ENCODE measurements at places on chromosomes 4 and X.

GRCh38 chr4:164761241-164761640 is 7.3 kb downstream of the SMIM31 start:
- no peak for DNase-seq

DNA sequence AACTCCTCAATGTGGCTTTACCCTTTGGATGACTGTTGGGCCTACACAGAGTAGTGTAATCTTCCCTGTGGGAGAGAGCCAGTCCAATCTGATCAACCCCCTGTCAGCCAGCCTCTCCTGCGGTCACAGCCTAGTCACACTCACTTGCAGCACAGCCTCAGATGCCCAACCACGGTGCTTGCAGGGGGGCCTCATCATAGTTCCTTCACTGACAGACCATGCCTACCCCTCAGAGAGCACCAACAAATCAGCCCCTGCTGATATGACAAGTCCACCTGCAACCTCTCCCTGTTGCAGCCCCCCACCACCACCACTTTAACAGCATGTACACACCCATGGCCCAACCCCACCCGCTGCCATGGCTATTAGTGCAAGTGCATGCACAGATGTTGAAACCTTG is 146.8 kb downstream of the HMGN5 start:
- no peak for DNase-seq

DNA sequence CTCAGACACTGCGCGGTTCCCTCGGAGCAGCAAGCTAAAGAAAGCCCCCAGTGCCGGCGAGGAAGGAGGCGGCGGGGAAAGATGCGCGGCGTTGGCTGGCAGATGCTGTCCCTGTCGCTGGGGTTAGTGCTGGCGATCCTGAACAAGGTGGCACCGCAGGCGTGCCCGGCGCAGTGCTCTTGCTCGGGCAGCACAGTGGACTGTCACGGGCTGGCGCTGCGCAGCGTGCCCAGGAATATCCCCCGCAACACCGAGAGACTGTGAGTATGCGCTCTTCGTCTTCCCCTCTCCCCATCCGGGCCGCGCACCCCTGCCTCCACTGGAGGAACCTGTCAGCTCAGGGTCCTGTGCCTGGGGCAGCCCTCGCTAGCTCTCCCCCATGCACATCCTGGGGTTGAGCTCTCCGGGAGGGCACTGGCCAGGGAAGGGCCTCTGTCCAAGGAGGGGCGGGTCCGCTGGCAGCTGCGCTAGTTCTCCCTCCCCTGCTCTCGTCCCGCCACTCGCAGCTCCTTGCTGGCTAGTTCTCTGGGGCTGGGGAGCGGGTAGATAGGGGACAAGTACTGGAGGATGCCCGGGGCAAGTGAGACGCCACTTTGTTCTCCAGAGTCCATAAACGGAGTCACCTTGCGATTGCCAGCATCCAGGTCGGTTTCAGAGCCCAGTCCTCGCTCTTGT is 2.2 kb downstream of the SLIT2 start:
- no peak for DNase-seq

DNA sequence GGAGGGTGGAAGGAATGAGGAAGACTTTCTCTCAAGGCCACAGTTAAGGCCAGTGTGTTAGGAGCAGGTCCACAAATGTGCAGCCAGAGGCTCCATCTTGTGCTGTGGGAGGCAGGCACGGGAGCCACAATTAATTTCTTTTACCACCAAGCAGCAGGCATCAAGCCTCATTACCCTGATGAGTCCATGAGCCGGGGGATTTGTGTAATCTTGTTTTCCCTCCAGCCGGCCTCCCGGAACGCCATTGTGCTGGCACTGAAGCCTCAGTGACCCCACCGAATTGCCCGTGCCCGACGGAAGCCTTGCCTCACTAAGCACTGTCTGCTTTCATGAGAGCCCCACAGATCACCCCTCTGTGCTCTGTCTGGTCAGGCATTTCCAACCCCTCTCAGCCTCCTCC is 154.7 kb upstream of the STX18 start:
- no peak for DNase-seq

DNA sequence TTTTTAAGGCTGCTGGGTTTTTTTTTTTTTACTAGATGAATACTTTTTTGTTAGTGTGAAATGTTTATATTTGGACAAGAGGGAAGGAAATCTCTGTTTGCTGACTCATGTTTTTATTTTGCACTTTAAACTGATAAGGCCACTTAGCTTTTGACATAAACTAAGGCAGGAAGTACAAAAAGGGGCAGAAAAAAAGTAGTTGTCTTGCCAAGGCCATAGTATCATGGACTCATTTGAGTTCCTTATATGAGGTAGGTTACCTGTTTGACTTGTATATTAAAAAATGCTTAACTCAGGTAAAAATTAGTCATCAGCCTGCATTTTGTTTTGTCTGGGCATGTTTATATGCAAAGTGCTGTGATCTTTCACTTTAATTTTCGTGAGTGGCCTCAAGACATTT is 26.0 kb downstream of the SMAD1 start:
- DNase-seq: no peak

Measured in stimulated activated CD8-positive, alpha-beta memory T cell treated with anti-CD3 and anti-CD28 coated beads, Interleukin-7, amount 100 ng/mL, for 4 hours (primary cell).